ENCODE measurements at places on chromosomes 2 and 18.

DNA sequence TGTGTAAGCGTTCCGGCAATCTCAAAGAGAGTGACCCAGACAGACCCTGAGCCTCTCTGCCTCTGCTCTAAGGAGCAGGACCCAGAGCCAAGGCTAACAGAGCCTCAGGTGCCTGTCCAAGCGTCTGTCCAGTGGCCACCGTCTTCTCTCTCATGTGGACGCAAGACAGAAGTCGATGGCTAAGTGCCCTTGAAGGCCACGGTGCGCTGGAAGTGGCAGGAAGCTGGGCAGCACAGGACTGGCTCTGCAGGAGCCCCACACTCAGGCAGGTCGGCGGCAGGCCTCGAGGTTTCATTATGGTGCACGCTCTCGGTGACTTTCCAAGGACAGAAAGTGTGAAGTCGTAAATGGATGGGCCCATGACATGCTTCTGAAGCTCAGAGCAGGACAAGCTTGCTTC is 49.1 kb downstream of the HDAC4 start:
- DNase-seq: no peak

GRCh38 chr2:42132966-42133641 is 36.0 kb upstream of the EML4 start:
- peak; percentile 98 for DNase-seq

DNA sequence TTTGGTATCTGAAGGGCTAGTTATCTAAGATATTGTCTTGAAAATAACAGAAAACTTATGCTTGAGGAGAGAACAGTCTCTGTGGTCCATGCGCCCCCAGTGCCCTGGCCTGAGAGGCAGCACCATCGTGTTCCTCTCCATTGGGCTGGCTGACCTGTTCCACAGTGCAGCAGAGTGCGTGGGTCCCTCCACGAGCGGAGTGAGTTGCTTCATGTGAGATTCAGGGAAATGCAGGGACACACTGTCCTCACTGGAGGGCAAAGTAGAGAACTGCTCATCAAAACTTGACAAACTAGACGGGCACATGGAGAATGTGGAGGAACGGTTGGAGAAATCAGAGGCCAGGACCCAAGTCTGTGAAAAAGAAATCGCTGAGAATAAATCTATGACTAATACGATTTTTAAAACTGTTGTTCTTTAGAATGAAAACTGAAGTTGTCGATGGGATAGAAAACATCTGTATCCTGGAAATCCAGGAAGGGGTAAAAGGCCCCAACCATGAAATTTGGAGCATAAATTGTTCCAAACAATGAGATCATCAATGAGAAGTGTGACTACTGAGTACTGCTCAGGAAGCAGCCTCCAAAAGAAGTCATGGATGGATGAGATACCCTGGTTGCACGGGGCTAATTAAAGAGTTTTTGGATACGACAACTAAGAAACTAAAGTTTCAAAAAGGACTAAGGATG is 58.1 kb downstream of the REV1 start:
- DNase-seq: no peak

GRCh38 chr2:121187982-121188411 is 97.0 kb downstream of the TFCP2L1 start:
- no peak for DNase-seq

GRCh38 chr2:47024046-47024445 is 108.4 kb upstream of the MCFD2 start:
- no peak for DNase-seq

DNA sequence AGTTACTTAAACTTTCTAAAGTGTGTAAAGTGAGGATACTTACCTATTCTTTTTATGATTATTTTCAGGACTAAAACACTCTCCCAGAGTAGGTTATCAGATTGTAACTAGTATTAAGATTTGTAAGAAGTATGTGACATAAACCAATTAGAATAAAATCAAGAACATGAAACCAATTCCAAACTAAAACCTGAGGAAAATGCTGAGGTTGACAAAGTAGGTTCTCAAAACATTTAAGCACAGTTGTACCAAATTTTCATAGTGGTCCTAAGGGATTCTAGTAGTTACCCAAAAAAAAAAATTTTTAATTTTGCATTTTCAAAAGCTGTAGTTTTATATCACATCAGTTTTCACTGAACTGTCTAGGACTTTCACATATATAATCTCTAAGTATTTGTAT is 157.3 kb downstream of the MEMO1 start:
- no peak for DNase-seq

- DNase-seq: peak; percentile 5
These were observed 5.0 kb downstream of the RUFY4 start for GRCh38 chr2:218074031-218074430.

- no peak for DNase-seq
These were observed 332.7 kb upstream of the POU3F3 start for GRCh38 chr2:104521247-104521646.

GRCh38 chr2:130371723-130372054 is 15.8 kb downstream of the PTPN18 start:
- DNase-seq: peak; percentile 72

GRCh38 chr18:31428211-31428610 is 19.3 kb upstream of the DSG3 start:
- DNase-seq: no peak

GRCh38 chr18:36461551-36461987 is 164.1 kb downstream of the FHOD3 start:
- no peak for DNase-seq

DNA sequence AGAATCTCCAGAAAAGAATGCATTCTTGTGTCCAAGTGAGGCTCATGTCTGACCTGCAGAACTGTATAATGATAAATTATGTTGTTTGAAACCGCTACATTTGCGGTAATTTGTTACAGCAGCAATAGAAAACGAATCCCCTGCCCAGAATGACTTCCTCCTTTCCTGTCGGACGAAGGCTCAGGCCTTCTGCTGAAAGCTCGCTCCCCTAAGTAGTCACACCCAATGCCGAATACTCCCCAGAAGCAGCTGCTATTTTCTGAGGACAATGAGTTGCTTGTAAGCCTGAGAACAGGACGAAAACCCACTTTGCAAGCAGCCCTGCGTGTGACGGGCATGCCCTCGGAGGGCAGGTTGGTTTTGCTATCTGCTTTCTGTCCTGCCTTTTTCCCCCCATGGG is 27.7 kb upstream of the PTPN4 start:
- DNase-seq: no peak

DNA sequence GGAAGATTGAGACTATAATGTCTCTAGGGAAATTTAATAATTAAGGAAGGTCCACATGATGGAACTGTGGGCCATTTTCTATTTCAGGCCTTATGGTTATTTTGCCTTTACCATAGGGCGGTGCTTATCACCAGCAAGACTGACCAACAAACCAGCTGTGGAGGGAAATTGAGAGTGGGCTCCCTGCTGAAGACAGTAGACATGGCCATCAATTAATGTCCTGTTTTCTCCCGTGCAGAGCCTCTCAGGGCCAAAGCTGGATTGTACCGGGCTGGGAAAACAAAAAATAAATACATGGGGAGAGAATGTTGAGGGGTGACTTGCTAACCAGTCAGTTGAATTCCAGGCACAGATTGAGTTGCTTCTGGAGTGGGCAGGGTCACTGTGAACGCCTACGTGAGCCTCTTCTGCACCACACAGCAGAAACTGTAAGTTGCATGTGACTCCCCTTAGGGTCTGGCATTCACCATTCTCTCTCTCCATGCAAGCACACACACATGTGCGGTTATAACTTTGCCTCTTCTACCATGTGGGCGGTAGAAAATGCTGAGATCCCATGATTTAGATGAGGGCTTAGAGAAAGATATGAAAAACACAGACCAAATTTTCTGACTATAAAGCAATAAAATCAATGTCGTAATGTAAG is 128.5 kb downstream of the COPS8 start:
- DNase-seq: no peak

- no peak for DNase-seq
These were observed 2.6 kb upstream of the THUMPD2 start for GRCh38 chr2:39781697-39782096.

DNA sequence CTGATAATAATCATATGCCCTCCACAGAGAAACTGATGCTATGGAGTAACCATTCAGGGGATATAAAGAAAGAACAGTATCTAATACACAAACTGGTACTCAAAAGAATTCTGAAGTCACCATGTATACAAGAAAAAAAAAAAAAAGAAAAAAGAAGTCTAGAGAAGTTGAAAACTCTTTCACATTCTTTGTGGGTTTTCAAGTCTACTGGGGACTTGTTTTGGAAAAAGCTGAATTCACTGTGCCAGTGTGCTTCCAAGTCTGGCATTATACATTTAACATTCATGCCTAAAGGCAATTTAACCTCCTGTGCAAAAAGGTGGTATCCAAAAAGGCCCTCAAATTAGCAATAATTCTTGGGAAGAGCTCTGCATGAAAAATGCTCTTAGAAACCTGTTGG is 94.8 kb upstream of the ITGB6 start:
- DNase-seq: no peak

GRCh38 chr2:126534478-126534877 is 121.5 kb upstream of the GYPC start:
- DNase-seq: no peak

- DNase-seq: no peak
These were observed 131.5 kb downstream of the CPS1 start for GRCh38 chr2:210687786-210688470.

DNA sequence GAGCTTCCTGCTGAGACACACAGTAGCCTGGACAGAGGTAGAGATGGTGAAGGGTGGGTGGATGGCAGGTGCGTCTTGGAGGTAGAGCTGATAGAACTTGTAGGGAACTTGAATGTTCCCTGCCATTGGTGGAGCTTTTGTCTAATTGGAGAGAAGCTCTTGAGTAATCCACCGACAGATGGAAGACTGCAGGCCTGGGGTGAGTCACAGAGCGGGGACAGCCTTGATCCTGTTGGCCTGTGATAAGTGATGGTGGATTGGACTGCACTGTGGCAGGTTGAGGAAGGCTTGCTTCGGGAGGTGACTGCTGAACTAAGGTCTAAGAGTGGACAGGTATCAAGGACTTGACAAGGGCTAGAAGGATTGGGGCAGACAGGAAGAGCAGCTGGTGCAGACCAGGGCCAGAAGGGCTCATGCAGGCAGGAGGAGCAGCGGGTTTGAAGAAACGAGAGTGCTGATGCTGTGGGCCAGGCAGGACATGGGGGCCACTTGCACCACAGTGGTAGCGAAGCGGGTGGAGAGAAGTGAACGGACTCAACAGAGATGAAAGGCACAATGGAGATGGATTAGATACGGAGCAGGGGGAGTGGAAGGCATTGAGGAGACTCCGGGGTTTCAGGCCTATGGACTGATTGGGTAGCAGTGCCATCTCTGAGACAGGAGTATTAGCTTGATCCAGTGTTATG is 16.3 kb downstream of the CABLES1 start:
- no peak for DNase-seq

DNA sequence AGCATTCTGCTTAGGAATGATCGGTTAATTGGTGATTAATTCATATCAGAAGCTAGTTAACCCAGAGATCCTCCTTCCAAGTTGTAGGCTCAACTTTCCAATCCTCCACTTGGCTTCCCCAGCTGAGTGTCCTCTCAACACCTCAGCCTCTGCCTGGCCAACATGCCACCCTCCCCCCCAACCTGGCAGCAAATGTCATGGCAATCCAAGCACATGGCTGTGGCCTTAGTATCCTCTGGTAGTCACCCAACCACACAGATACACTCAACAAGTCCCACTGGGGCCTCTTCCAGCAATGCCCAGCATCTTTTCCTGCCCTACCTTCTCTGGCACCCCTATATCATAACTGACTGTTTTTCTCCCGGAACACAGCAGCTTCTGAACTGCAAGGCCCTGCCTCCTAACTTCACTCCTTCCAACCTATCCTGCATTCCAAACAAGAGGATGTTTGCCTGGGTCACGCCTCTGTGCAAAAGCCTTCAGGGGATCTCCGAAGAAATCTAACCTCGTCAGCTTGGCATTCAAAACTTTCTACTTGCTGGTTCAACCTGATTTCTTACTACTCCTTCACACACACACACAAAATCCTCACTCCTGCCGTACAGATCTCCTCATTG is 195.0 kb downstream of the CYP26B1 start:
- DNase-seq: peak; percentile 32

DNA sequence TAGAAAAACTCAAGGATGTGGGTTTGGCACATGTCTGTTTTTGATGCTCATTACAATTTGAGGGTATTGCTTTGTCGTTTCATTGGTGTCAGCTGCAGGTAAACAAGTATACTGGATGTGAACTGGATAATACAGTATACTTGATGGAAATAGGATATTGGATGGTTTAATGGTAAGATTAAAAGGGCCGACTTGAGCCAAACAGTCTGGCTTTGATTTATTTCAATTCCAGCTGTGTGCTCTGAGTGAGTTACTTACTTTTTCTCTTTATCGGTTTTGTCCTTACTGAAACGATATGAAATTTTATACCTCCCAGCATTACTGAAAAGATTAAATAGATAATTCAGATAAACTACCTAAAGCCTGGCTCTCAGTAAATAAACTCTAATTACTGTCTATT is 227.6 kb downstream of the ASXL3 start:
- DNase-seq: no peak

DNA sequence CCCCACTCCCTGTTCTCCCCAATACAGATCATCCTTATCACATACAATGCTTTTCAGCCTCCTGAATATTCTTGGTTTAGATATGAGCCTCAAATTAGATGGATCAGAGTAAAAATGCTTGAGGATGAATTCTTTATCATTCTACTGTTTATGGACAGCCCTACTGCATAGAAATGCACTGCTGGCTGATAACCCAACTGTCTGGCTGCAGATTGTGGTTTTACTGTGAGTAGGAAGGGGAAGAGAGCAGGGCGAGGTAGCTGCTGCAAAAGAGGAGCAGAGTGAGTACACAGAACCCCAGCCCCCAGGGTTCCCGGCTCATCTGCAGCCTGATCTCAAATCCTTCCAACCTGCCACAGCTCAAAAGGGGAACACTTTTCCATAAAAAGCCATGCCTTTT is 29.4 kb upstream of the NCOA1 start:
- DNase-seq: no peak

GRCh38 chr18:27901424-27902226 is 275.3 kb downstream of the CDH2 start:
- no peak for DNase-seq

DNA sequence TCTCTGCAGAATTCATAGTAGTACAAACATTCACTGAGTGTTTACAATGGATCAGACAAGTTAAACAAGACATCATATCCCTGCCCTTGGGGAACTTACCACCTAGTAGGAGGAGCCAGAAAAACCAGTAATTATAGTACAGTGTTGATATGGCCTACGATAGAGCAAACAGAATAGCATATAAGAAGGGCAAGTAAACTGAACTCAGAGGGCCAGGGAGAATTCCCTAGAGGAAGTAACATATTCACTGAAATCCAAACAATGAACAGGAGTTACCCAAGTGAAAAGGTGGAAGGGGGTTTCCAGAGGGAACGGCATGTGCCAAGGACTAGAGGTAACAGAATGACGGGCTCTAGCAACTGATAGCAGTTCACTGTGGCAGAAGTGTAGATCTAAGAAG is 34.1 kb downstream of the NHEJ1 start:
- DNase-seq: peak; percentile 67

DNA sequence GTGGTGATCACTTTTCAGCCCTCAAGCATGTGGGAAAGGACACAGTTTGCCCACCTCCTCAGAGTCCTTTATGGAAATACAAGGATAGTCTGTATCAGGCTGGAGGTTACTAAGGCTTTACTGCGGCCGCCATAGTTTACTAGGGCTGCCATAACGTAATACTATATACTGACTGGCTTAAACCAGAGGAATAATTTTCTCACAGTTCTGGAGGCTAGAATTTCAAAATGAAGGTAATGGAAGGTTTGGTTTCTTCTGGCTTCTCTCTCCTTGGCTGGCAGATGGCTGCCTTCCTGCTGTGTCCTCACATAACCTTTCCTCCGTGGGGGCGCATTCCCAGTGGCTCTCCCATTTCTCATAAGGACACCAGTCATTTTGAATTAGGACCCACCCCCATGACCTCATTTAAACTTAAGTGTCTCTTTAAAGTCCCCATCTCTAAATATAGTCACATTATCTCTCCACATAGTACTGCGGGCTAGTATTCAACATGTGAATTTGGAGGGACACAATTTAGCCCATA is 12.5 kb upstream of the ATIC start:
- DNase-seq: no peak
